ENCODE measurements at places on chromosomes 5 and 9.

GRCh38 chr9:21970800-21971640 lies 23.2 kb downstream of the CDKN2A start:
- no peak for DNase-seq

DNA sequence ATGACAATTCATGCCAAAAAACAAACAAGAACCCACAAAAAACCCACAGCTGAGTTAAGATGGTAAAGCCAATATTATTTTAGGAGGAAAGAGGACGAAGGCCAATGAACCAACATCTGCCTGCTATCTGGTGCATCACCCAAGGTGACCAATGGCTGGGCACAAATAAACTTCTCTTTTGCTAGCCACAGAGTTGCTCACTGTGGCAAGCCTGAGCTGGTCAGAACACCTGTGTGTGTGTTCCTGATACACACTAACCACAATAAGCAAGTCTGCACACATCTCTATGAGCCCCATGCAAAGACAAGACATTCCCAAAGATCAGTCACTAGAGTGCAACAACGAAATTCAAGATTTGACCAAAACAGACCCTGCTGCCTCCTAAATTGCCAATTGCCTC lies 63.1 kb downstream of the RNF38 start:
- DNase-seq = no peak

DNA sequence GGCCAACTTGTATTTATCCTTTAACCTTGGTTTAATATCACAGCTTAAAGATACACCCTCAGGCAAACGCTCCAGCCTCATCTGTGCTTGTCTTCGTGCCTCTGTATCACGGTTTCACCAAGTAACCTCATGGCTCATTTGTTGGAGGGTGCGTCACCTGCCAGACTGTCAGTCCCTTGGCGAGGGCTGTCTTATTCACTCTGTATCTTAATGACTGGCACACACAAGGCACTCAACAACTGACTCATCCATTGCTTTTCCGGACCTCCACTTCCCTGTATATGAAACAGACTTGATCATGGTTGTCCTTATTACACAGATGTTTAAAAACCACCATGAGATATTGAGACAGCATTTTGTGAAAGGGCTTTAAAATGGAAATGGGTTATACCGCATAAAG lies 28.0 kb downstream of the LCP2 start:
- DNase-seq = no peak

DNA sequence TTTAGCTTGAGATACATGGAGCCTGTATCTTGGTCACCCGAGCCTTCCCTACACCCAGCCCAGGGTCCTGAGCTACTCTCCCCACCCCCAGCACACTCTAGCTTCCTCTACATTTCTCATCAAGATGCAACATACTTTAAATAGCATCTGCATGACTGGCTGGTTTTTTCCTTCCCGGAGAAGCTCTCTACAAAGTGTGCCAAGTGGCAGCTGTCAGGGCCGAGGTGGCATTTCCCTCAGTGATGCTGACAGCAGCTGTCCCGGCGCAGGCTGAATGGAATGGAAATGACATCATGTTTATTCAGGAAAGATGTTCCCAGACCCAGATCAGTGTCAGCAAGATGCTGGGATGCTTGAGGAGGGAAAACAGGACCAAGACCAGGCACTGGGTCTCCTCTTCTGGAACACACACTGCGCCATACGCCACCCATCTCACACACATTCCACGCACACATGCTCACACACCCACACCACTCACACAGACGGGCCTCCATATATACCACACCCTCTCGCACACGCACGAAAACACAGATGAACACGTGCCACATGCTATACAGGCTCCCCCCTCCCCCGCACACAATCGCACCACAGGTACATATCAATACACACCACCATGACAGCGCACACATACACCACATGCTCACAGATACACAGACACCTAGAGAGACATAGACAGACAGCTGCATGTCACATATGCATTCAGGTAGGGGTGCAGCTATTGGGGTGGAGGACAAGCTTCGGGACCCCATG lies 67.8 kb downstream of the LHX2 start:
- DNase-seq = peak; percentile 81

- no peak for DNase-seq
These were observed 290.6 kb downstream of the AOPEP start for GRCh38 chr9:95017062-95017461.

- DNase-seq = peak; percentile 25
These were observed 124.9 kb downstream of the FGF1 start for GRCh38 chr5:142561029-142561428.

- no peak for DNase-seq
These were observed 50.1 kb upstream of the CD180 start for GRCh38 chr5:67246546-67247268.

DNA sequence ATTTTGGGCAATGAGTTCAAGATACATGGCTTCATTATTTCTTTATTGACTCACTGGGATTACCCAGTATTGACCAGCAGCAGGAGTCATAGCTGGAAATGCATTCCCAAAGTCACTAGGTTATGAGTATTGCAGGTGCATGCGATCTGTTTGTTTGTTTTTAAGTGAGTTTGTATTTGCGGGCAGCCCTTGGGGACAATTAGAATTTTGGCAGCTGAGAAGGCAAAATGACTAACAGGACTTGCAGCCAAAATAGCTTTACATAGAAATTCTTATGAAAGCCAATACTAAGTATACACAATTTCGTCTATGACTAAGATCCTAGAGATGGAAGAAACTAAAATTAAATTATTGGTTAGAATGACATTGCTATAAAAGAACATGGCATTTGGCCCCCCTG lies 18.1 kb upstream of the RGMB start:
- peak; percentile 32 for DNase-seq

GRCh38 chr9:96649620-96650324 lies 5.3 kb downstream of the PRXL2C start:
- no peak for DNase-seq

GRCh38 chr9:111037356-111037707 lies 938 bp downstream of the LPAR1 start:
- DNase-seq = peak; percentile 13

GRCh38 chr9:20292002-20292401 lies 330.3 kb downstream of the MLLT3 start:
- peak; percentile 68 for DNase-seq

GRCh38 chr9:101636247-101636646 lies 41.5 kb upstream of the PPP3R2 start:
- DNase-seq = no peak

Data from AG20443 (cell line).